NCI-H2107 (cell line): ENCODE measurements at places on chromosomes 13 and 19.

- no peak for DNase-seq
Measured at GRCh38 chr19:13262450-13262849, 112.2 kb downstream of the IER2 start.

GRCh38 chr19:4914736-4915501 is 5.6 kb downstream of the UHRF1 start:
- DNase-seq: no peak

- no peak for DNase-seq
Measured at GRCh38 chr13:49455007-49455398, 10.9 kb downstream of the SETDB2 start.

- DNase-seq: no peak
Measured at GRCh38 chr19:29761575-29762232, 46.6 kb upstream of the C19orf12 start.

GRCh38 chr13:47421525-47421924 is 524.7 kb upstream of the HTR2A start:
- DNase-seq: no peak

DNA sequence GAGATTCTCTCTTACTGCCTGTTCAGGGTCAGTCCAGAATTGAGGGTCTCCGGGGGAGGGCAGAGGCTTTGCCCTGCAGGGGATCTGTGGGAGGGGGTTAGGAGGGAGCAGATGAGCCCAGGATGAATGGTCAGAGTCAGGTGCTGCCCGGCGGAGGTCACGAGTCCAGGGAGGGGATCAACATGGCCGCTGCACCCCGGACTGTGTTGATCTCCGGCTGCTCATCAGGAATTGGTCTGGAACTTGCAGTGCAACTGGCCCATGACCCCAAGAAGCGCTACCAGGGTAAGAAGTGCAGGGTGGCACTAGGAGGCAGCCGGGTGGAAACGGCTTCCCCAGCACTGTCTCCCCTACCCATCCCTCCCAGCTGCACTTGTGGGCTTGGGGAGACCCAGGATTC is at the start of gene RDH8:
RDH8 (plus strand) TSS at position 168 of the 400 bp plus-strand sequence; CDS start at position 183, 15 bp downstream.
- DNase-seq: no peak
